Hematopoietic multipotent progenitor cell treated with erythropoietin and hydrocortisone succinate and interleukin-3 and kit ligand, for 4 days (in vitro differentiated cells): ENCODE measurements at places on chromosomes 5 and 9.

DNA sequence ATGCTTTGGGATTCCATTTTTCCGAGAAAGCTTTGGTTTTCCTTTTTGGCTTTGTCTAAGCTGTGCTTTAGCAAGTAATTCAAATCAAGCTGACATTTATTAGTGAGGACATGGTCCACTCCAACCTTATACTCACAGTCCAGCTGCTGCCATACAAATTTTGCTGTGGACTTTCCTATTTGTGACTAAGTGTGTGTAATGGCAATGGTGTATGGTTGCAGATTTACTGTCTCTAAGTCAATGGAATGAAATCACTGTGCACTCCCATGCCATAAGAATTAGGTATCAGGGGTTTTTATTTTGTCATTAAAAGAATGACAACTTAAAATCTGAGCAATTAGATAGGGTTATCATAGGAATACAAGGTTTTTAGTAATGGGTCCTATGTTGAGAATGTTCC lies 530.0 kb downstream of the CCDC171 start:
- no peak for DNase-seq

GRCh38 chr9:86764221-86764624 lies 183.1 kb downstream of the GAS1 start:
- no peak for DNase-seq

DNA sequence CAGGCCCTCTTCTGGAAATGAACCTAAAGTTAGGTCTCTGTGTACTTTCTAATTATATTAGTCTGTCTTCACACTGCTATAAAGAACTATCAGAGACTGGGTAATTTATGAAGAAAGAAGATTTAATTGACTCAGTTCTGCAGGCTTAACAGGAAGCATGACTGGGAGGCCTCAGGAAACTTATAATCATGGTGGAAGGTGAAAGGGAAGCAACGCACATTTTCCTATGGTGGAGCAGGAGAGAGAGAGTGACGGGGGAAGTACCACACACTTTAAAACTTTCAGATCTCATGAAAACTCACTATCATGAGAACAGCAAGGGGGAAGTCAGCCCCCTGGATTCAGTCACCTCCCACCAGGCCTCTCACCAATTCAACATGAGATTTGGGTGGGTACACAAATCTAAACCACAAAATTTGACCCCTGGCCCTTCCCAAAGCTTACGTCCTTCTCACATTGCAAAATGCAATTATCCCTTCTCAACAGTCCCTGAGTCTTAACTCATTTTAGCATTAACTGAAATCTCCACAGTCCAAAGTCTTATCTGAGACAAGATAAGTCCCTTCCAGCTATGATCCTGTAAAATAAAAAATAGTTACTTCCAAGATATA lies 40.7 kb downstream of the TRIP13 start:
- no peak for DNase-seq

GRCh38 chr5:83475935-83476814 lies 4.6 kb downstream of the VCAN start:
- DNase-seq: no peak

- peak; percentile 74 for DNase-seq
Observed at GRCh38 chr9:90870621-90871326, 69.2 kb downstream of the SYK start.

DNA sequence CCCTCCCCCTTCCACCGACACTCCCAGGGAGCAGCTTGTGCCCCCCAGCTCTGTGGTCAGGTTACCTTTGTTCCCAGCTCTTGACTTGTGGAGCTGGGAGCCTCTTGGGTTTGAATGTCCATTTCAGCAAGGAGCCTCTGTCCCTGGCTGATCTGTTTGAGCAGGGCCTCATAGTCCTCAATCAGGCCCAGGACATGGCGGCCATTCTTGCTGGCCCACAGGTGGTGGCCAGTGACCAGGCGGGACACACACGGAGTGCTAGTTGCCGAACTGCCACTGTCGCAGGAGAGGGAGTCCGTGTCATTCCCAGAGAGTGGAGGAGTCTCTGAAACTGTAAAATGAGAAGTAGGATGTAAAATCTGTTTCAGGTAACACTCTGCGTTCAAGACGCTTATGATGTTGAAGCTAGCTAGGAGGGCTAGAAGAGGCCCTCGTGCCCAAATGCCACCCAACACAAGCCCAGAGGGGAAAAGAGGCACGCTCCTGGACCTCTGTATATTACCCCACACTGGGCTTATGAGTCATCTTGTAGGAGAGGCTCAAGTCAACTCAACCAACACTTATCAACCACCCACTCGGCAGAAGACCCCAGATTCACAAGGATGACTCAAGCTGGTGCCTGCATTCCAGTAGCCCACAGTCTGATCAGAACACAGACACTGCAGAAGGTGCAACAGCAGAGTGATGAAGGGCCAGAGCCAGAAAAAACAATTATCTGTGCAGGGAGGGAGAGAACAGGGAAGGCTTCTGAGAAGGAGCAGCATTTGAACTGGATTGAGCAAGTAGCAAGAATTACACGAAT lies 177.0 kb downstream of the CDK5RAP2 start:
- peak; percentile 51 for DNase-seq

DNA sequence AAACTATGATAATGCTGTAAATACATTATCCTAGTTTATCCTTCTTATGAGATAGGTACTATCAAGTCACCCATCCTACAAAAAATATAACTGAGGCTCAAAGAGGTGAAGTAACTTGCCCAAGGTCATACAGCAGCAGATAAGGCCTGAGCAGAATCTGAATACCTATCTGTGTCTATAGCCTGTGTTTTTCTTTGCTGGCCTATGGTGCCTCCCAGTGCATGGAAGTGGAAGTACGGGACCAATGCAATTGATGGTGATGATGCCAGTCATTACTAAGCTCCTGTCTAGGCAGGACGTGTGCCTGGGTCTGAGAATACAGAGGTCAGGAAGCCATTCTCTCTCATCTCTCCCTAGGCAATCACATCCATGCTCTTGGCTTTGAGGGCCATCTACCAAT lies 67.8 kb downstream of the FAT2 start:
- DNase-seq: peak; percentile 78

- no peak for DNase-seq
Observed at GRCh38 chr9:2109069-2109650, 94.0 kb downstream of the SMARCA2 start.

- DNase-seq: no peak
Observed at GRCh38 chr5:2709976-2710689, 41.3 kb downstream of the IRX2 start.

GRCh38 chr5:28281351-28281750 lies 1243.0 kb upstream of the CDH9 start:
- no peak for DNase-seq

- DNase-seq: no peak
Observed at GRCh38 chr5:177592905-177593304, 902 bp downstream of the TMED9 start.

DNA sequence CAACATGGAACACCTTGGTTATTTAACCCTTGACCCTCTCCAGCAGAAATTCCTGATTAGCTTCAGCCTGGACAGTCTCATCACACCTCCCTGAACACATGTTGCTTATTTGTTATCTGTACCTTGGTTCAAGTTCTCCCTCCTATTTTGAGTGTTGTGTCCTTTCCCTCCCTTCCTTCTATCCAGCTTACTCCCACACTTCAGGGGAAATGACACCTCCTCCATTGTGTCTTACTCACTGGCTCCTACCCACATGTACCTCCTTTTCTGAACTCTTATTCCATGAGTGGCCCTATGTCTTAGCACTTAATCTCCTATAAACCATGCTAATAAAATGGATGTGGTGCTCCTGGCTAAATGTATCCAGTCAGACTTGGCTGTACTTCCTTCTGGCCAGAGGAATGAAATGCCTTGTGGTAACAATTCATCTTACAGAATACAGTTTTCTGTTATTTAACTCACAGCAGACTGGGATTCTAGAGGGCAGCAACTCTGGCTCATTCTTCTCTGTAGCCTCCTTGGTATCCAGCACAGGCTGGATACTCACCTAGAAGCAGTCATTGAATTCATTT lies 11.2 kb downstream of the LIX1 start:
- DNase-seq: no peak

DNA sequence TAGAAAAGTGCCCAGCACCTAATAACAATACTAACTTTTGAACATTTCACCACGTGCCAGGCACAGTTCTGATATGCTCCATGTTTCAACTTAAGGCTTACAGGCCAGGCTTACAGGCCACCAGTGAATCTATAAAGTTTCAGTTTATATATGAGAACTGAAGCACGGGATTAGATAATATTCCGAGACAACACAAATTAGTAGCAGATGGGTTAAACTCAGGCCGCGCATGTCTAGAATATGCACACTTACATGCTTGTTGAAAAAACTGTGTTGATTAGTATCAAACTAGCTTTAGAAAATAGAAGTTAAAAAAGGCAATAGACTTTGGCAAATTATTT lies 587.9 kb downstream of the MTRR start:
- no peak for DNase-seq

GRCh38 chr5:83388608-83389007 lies 82.9 kb upstream of the VCAN start:
- no peak for DNase-seq

- DNase-seq: no peak
Observed at GRCh38 chr5:68032216-68032762, 183.3 kb upstream of the PIK3R1 start.

- DNase-seq: peak; percentile 70
Observed at GRCh38 chr5:117888688-117889087, 1099.7 kb downstream of the DTWD2 start.

DNA sequence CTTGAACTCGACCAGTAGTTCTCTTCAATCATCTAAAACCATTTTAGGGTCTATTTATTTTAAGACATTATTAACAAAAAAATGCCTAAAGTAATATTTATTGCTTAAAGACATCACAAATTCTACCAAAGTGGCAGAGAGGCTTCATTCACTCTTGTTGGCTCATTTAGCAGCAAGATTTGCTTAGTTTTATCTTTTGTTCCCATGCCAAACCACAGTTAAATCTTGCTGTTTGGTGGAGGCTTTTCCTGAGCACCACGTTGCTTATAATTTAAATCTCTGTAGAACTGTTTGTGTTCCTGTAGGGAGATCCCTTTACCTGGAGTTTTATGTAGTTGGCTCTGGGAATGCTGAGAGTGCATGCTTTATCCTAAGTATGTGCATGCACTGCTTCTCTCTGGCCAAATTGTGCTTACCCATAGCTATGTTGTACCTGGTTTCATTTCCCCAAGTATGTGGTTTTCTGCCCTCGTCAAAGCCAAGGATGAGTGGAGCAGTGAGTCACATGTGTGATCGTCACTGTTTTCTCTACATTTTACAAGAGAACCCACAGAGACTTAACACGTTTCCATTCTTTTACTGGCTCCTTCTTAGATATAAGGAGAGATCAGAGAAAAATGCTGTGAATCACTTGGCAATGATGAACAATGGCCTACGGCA lies 42.1 kb upstream of the MAST4 start:
- peak; percentile 72 for DNase-seq

- DNase-seq: no peak
Observed at GRCh38 chr5:124905256-124906130, 159.1 kb upstream of the ZNF608 start.

DNA sequence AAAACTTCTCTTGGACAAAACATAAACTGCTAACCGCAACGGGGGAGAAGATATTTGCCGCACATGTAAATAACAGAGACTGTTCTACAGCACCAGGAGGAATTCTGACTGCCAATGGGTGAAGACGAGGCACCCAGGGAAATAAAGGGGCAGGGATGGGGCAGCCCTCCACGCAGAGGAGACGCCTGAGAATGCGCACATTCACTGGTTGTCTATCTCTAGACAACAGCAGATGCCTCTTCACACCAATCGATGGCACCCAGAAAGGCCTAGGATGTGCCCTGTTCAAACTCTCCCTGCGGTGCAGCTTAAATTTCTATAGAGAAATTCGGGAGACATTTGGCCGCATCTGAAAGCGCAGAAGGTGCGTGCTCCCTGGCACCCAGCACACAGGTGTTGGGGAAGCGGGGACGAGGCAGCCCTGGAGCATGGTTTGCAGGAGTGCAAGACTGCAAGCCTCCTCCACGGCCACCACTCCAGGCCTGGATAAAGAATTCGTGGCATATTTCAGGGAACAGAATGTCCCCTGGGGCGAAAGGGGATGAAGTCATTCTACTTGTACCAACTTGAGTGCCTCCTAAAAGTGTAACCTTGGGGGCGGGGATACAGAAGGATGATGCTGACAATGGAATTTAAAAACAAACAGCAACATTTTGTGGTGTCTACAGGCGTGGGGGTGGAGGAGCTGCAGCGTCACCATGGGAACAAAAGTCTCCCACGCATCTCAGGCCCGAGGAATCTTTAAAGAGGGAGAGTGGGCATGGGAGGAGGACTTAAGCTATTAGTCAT lies 6.3 kb upstream of the IRX2 start:
- no peak for DNase-seq

- DNase-seq: no peak
Observed at GRCh38 chr9:136983656-136984314, 992 bp downstream of the LCNL1 start.

- DNase-seq: no peak
Observed at GRCh38 chr5:111673891-111674626, 82.9 kb downstream of the NREP start.

GRCh38 chr5:8320244-8320643 lies 451.3 kb downstream of the MTRR start:
- no peak for DNase-seq

DNA sequence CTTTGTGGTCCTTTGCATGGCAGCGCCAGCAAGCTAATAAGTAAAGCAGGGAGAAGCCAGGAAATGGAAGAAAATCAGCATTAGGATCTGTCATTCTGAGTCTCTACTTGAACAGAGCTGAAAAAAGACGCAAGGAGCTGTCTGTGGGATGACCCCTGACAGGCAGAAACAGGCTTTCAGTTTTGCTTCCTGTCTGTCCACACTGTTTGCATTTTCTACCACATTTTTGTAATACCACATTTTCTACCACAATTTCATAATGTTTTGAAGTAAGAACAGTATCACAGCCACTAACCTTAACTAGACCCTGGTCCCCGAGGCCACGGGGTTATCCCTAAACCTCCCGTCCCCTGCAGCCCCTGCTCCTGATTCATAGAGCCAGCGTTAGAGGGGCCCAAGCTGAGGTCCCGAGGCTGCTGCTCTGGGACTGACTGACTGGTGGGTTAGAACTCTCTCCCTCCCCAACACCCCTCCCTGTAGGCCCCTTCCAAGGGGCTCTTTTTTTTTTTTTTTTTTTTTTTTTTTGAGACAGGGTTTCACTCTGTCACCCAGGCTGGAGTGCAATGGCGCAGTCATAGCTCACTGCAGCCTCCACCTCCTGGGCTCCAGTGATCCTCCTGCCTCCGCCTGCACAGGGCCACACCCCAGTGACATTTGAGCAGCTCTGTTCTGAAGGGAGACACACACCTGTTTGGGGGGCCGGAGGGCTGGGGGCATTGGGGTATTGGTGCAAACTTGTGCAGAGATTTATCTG lies 4.0 kb upstream of the CLIC3 start:
- peak; percentile 75 for DNase-seq
